ENCODE measurements at places on chromosomes 4 and X.
A peak's percentile ranks its signal among the peaks of the same experiment; 100 is the strongest.

DNA sequence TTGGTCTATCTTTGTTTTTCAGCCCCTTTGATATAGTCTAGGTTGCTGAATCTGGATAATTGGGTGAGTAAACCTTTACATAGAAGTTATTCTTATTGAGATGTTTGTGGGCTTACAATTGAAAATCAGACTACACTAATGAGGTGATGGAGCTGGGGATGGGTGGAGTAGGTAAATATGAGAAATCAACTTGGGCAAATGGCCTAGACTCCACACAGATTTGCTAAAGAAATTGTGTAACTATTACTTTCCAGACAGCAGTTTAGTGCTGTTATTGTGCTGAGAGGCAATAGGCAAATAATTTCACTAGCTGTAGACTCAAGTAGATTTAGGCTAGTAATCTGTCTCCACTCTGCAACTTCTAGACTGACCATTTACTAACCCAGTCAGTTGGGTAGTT lies 8.2 kb downstream of the DIAPH2 start:
- no peak for DNase-seq

DNA sequence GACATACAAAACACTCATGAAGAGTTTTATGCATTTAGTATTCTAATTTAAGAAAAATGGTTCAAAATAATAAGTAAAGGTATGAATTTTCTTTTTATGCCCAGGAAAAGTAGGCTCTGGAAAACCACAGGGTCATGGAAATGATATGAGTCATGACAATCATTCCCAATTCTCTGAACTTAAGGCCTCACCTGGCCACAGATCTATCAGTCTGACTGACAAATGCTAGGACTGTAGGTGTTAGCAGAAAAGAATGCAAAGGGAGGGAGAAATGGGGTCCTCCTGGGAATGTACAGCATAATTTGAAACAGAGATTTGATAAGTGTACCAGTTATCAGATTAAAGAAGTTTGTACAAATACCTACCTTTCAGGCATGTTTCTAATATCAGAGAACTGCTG lies 270.5 kb upstream of the ARSJ start:
- DNase-seq: no peak

GRCh38 chr4:75255261-75255660 lies 258.9 kb downstream of the RCHY1 start:
- DNase-seq: no peak

DNA sequence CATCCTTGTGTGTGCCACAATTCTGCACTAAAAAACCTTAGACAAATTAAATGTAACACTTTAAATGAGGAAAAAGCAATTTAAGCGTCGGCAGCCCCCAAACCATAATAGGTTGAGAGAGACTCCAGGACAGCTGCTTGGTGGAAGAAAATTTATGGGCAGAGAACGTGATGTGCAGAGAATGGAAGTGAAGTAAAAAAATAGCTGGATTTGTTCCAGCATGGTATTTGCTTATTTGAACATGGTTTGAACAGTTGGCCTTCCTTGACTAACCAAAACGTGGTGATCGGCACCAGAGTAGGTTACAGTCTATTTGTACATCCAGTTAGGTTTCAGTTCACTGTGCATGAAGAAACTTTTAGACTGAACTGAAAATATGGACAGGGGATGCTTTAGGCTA lies 343.0 kb upstream of the CPEB2 start:
- DNase-seq: no peak

GRCh38 chr4:37101686-37102085 lies 142.9 kb upstream of the NWD2 start:
- no peak for DNase-seq

- peak; percentile 88 for DNase-seq
These were observed 36.9 kb upstream of the ADAD1 start for GRCh38 chr4:122341886-122342285.

GRCh38 chrX:2320580-2321327 lies 180.0 kb downstream of the DHRSX start:
- no peak for DNase-seq

All from ACHN (cell line).